Epithelial cell of esophagus (primary cell): ENCODE measurements at places on chromosomes 16 and 17.
A peak's percentile ranks its signal among the peaks of the same experiment; 100 is the strongest.

DNA sequence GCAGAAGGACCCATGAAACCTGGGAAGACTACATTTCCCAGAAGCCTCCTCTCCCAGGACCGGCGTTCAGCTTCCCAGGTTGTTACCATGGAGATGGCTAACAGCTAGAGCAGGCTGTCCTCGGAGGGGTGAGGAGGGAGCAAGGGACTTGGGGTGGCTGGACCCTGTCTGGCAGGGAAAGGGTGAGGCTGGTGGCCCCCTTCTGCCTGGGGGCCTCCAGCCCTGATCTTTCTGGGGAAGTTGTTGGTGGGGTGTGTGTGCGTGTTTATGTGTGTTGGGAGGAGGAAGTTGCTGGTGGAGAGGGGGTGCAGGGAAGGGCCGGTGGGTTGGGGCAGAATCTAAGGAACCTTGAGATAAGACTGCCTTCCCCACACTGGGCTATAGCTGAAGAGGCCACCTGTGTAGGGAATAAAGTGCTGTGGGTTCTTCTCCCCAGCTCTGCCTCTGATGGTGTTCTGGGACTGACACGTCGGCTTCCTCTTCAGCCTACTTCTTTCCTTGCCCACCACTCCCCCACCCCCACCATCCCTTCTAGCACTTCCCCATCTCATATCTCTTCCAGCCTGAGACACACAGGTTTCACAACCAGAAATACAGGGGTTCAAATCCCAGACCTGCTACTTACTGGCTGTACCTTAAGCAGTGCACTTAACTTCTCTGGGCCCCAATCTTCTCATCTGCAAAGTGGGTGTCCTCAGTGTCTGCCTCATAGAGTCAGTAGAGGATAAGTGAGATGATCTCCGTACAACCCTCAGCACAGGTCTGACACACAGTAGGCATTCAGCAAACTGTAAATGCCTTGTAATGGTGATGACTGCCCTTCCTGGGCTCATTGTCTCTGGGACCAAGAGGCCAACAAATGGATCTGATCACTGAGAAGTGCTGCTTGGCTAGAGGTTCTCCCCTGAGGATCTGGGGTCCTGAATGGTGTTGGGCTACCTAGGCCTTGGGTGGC is at the start of gene DRC7:
TSS of gene DRC7 (plus strand) at position 82 of the 955 bp plus-strand sequence. CDS start 3,144 bp downstream, outside the sequence.
- peak; percentile 53 for DNase-seq

DNA sequence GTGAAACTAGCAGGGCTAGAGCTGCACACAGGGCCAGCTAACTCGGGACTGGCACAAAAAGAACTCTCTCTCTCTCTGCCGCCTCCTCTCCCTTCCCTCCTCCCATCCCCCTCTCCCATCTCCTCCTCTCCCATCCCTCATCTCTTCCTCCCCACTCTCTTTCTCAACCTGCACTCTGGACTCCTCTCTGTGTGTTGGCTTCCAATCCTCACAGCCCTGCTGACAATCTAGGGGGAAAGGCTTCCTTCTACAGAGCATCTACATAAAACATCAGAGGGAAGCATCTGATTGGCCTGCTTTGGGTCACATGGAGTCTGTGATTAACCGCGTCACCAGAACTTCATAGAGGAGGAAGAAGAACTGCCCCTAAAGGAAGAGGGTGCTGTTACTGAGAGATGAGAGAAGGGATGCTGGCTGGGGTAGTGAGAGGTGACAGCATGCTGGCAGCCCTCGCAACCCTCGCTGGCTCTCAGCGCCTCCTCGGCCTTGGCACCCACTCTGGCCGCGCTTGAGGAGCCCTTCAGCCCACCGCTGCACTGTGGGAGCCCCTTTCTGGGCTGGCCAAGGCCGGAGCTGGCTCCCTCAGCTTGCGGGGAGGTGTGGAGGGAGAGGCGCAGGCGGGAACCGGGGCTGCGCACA is 12.8 kb upstream of the ZFP90 start:
- no peak for DNase-seq

DNA sequence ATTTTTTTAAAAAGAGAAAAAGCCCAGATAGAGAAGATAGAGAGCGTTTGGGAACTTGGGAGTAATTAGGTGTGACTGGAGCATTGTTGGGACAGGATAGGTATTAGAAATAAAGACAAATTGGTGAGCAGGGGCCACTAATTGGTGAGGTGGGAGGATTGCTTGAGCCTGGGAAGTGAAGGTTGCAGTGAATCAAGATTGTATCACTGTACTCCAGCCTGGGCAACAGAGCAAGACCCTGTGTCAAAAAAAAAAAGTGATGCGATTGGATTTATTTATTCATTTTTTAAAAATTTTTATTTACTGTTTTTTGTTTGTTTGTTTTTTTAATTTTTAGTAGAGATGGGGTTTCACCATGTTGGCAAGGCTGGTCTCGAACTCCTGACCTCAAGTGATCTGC is 5.1 kb downstream of the CASC3 start:
- DNase-seq = no peak

GRCh38 chr17:14866266-14866665 is 398.9 kb downstream of the PMP22 start:
- no peak for DNase-seq

DNA sequence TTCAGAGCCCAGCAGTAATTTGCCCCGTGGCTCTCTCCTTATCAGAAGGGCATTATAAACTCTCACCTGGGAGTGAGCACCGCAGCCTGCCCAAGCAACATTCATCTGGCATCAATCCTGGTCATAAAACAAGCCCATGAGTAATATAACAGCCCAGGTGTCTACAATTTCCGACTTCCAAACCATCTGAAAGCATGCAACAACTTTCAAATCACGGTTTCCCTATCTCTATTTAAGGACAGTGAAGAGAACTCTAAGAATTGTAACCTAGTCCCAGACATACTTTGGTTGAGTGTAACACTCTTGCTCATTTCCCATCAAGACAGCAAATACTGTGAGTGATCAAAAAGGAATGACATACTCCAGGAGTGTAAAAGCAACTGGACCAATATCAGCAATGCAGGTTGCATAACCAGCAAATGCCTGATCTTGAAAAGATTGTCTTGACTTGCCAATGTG is 487.4 kb upstream of the SOX9 start:
- peak; percentile 98 for DNase-seq
